Right kidney (tissue), 9 donors: ENCODE measurements at places on chromosomes 2 and 18.

DNA sequence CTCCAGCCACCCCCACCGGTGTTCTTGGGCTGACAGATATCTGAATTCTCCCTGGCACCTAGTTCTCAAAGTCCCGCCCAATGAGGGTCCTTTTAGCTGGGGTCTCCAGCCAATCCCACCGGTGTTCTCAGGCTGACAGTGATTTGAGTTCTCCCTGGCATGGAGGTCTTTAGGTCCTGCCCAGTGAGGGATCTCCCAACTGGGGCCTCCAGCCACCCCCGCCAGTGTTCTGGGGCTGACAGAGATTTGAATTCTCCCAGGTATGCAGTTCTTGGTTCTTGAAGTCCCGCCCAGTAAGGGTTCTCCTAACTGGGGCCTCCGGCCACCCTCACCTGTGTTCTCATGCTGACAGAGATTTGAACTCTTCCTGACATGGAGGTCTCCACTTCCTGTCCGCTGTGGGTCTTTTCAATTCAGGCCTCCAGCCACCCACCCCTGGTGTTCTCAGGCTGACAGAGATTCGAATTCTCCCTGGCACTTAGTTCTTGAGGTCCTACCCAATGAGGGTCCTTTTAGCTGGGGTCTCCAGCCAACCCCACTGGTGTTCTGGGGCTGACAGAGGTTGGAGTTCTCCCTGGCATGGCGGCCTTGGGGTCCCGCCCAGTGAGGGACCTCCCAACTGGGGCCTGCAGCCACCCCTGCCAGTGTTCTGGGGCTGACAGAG lies 154.6 kb downstream of the ANKRD36 start:
- DNase-seq: no peak

GRCh38 chr2:65316072-65316471 lies 88.4 kb downstream of the ACTR2 start:
- no peak for DNase-seq

GRCh38 chr2:174053355-174054151 lies 88.4 kb upstream of the SP3 start:
- peak; percentile 31 for DNase-seq

DNA sequence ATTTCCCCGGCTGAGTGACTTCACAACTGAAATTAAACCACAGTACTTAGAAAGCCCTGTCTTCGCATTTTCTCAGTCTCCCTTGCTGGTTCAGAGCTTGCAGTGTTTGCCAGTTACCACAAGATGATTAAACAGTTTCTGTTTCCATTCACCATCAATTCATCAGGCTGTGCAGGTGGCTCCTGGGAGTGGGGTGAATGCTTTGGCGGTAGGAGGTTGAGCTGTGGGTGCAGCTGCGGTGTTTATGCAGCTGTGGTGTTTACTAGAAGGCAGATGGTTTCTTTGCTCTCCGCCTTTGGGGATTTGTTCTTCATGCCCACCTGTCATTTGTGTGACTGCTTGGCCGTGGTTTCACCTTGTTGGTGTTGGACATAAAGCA lies 16.1 kb downstream of the ACOXL start:
- DNase-seq: no peak

GRCh38 chr2:58634653-58635370 lies 393.7 kb upstream of the FANCL start:
- DNase-seq: no peak

DNA sequence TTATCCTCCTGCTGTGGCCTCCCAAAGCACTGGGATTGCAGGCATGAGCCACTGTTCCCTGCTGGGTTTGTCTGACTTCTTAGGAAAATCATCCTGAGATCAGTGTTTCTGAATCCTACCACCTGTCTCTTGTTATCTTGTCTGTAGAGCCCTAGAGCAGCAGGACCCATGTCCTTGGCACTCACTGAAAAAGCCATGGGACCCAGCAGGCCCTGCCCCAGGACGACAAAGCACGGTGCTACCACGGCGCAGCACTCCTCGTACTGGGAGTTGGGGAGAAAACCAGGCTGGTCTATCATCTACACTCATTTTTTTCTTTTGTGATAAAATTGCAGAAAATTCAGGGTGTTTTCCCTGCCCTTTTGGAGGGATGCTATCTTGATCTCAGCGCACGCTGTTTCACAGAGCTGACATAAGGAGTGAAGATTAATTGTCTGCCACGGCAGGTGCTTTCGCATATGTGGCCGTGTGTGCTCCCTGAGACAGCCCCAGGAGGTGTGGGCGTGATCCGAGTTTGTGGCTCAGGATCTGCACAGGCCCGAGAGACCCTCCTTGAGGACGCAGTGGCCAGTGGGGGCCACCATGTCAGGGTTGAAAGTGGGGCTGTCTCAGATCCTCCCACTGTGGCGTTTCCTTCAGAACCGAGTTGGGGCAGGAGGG lies 179.1 kb downstream of the LDLRAD4 start:
- DNase-seq: no peak

GRCh38 chr2:207772081-207772843 lies 2.6 kb upstream of the FZD5 start:
- no peak for DNase-seq

DNA sequence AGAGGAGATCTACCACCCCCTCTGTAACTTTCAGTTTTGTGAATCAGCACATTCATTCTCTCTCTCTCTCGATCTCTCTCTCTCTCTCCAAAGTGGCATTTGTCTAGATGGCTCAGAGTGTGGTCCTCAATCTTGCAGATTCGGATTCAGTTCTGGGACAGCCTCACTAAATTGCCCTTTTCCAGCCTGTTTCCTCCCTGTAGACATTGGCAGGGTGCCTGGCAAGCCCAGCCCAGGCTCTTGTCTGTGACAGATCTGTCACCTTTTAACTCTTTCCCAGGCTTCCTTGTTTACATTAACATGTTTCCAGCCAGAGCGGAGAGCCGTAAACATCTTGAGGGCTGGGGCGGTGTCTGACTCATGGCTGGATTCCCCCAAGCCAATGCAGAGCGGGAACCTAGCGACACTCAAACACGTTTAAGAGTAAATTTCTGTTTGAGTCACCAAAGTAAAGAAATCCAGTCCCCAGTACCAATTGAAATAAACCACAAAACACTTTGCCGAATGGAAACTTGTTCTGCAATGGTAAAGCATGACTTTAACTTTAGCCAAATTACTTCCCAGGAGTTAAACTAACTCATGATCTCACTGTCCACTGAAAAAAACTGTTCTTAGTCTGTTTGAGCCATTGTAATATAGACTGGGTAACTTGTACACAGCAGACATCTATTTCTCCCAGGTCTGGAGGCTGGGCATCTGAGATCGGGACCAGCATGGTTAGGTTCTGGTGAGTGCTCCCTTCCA lies 6.6 kb upstream of the CYP27C1 start:
- DNase-seq: peak; percentile 20

DNA sequence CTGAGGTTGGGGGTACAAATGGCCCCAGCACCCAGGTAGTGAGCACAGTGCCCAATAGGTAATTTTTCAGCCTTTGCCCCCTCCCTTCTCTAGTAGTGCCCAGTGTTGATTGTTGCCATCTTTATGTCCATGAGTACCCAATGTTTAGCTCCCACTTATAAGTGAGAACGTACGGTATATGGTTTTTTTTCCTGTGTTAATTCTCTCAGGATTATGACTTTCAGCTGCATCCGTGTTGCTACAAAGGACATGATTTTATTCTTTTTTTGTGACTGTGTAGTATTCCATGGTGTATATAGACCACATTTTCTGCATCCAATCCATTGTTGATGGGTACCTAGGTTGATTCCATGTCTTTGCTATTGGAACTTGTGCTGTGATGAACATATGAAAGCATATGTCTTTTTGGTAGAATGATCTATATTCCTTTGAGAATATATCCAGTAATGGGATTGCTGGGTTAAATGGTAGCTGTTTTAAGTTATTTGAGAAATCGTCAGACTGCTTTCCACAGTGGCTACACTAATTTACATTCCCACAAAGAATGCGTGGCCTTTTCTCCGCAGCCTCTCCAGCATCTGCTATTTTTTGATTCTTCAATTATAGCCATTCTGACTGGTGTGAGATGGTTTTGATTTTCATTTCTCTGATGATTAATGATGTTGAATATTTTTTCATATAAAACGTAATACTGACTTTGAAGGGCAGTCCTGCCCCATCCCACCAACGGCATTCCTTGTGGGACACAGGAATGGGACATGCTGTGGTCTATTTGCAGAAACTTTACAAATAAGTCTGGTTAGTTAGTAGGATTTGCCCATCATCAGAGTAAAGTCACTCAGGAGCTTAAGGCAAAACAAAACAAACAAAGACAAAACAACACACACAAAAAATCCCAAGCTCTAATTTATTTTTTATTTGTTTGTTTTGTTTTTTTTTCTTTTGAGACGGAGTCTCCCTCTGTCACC lies 135.0 kb downstream of the MYCN start:
- DNase-seq: no peak

GRCh38 chr2:127877626-127878025 lies 8.1 kb downstream of the AMMECR1L start:
- no peak for DNase-seq

DNA sequence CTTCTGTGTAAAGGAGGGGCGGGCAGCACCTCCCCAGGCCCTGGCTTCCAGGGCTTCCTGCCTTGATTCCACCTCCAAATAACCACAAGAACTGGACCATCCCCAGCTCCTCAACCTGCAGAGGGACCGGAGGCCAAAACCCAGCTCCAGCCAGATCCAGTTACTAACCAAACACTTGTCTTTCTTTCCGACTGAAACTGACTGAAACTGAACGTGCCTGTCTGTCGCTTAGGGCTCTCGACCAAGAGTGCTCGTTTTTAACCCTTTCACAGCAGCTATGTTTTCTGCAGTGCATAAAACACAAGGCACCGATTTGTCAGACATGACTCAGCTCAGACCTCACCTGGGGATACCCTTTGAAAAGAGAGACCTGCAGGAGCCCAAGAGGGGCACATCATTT lies 249.9 kb upstream of the SIX2 start:
- DNase-seq: no peak

GRCh38 chr18:45662468-45662867 lies 47.2 kb downstream of the SLC14A2 start:
- no peak for DNase-seq

DNA sequence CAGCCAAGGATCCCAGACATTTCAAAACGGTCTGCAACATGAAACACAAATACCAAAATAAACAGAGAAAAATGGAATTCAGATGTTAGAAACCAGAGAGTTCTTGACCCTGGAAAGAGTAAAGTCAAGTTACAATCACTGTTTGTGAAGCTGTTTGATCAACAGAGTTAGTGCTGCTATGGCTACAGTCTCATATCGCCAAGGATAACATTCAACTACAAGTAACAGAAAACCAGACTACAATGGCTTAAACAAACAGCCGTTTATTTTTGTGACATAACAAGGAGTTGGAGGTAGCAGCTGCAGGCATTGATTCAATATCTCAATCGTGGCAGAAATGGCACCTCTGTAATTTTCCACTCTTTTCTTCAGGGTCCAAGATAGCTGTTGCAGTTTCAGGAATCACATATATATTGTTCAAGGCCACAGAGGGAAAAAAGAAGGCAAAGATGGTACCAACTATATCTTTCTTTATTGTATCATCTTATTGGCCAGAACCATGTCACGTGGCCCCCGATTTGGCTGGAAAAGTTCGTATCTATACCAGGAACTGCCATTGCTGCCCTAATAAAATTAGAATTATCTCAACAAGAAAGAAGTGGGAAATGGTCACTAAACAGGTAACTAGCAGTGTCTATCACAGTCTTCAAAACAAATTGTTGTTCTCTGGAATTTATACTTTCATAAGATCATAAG lies 17.7 kb upstream of the HNRNPLL start:
- DNase-seq: peak; percentile 17

DNA sequence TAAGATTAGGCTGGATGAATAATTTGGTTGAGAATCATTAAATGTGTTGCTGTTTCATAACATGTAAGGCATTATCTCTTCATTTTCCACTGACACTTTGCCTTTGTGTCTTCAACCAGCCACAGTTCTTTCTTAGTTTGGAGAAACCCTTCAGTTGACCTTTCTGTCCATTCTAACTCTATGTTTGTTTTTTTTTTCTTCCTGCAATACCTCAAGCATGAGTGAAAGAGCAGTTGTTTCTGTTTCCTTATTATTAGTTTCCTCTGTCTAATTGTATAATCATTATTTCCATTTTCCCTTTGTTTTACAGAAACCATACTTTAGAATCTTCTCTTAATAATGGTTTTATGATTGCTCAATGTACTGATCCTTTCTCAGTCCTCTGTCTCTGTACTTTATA lies 25.6 kb downstream of the HADHB start:
- DNase-seq: no peak

DNA sequence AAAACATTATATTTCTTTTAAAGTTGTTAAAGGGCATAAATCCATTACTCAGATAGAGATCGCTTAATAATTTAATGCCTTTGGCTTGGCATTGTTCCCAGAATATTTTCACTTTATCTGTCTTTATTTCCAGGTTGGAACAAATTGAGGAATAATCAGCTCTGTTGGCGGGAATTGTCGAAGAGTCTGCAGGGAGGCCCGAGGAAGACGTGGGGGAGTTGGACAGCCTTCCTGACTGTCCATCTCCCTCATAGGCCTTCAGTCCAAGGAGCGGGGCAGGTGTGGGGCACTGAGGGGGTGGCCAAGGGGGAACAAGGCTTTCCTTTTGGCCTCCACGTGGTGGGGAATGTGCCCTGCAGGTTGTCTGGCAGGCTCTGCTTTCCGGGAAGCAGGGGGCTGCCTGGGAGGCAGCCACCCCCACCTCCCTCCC lies 179.6 kb downstream of the ZBTB7C start:
- no peak for DNase-seq

DNA sequence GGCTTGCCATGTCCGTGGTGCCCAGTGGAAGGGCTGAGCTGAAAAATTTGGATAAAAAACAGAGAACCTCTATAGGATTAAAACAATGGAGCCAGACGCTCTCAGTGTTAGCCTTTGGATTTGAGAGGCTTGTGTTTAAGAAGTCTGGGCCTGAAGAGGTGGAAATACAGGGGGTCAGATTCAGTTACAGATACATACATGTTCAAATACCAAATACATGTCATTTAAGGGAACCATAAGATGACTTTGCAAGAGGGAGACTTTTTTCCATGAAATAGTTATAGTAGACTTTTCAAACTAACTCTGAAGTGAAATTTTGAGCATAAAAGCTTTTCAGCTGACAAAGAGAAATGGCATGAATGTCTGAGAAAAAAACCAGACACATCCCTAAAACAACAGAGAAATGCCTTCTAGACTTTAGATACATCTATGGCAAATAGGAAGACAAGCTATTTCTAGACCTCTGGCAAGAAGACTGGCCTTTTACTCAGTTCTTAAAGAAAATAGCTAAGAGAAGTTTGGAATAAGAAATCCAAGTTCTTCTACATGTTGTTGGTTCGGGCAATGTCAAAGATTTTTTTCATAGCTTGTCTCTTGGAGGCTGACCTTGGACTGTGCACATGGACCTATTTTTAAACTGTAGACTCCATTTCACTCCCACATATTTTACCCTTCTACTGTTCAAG lies 112.9 kb downstream of the LTBP1 start:
- peak; percentile 27 for DNase-seq
